ENCODE measurements at places on chromosomes 1 and 21.

DNA sequence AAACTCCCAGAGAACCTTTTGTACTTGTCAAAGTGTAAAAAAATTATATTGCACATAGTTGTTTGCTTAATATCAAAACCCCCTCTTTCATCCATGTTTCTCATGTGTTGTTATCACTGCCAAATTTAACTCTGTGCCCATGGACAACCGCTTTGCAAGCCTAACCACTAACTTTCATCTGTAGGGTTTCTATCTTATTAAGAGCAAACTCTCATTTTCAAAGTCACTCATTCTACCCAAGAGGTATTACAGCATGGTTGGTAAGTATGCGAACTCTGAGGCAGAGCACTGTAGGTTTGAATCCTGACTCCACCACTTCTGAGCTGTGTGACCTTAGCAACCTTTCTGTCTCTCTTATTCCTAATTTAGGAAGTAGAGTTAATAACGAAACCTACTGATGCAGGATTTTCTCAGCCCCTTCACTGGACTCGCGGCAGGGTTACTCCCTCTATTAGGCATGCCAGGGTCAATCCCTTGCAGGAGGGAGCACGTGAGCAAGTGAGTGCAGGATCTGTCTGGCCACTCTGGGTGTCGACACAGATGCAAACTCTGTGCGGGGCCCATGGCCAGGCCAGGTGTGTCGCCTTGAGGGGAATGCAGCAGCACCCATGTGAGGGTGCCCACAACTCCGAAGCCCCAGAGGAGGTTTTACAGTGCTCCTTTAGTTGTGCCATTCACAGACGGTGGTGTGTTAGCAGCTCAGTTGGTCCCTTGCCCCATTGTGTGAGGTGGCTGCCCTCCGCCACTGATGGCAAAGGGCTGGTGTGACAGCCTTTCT is 361.5 kb upstream of the ADGRL2 start:
- DNase-seq: no peak

GRCh38 chr1:178126741-178127185 is 32.9 kb downstream of the RASAL2 start:
- DNase-seq: peak; percentile 91

- DNase-seq: peak; percentile 88
Observed at GRCh38 chr1:41639332-41639936, 155.0 kb upstream of the EDN2 start.

GRCh38 chr21:16587141-16587581 is 857.4 kb downstream of the USP25 start:
- DNase-seq: peak; percentile 59

DNA sequence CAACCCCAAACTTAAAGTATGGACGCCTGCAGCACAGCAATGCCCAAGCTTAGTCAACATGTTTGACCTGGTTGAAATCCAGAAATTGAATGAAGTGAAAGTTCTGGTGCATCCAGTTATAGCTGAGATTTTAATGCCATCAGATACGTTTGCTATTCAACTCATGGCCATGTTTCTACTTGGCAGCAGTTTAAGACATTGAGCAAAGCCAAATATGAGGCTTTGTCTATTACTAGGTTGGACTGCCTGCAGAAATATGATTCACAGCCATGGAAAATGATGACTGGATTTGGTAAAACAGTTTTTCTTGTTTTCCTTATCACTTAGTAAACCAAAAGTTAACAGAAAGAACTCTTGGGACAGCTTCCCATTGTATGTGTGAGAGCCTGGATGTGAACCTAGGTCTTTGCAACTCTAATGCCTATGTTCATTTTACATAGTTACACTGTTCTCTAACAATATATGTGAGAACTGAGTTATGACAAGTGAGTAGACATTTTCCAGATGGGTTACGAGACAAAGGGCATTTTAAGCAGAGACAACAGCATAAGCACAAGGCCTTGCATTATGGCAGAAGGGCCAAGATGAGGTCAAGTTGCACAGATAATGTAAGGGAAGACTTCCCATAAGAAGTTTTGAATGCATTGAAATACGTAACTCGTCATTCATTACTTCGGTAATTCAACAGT is 32.4 kb upstream of the MYSM1 start:
- DNase-seq: no peak

GRCh38 chr1:74324684-74325448 is 89.7 kb downstream of the TNNI3K start:
- DNase-seq: no peak

DNA sequence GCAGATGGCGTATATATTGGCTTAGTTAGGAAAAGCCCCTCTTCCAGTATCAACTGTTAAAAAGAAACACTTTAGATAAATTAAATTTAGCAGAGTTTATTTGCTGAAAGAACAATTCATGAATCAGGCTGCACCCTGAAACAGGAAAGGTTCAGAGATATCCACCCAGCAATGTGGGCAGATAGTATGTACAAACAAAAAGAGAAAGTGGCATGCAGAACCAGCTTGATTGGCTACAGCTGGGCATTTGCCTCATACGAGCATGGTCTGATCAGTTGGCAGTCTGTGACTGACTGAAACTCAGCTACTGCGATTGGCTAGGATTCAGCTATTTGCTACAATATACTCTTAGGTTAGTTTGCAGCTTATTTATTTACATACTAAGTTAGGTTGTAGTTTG is 98.2 kb downstream of the ZC3H11B start:
- DNase-seq: no peak

- peak; percentile 80 for DNase-seq
Observed at GRCh38 chr21:35559829-35560225, 500.5 kb downstream of the SETD4 start.

DNA sequence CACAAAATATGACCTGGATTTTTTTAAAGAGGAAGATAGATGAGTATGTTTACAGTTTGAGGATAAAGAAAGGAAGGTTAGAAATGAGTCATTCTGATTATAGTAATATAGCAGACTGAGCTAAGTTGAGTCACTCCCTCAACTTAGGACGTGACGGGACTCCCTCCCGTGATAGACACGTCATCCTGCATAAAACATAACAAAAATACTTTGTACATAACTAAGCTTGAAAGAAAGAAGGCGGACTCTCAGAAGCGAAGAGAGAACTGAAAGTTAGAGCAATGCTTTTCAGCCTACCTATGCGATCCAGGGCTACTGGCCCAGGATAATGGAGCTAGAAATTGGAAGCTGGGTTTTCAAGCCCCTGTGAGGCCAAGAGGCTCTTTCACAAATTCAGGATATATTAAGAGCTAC is 53.0 kb upstream of the DESI2 start:
- peak; percentile 94 for DNase-seq

DNA sequence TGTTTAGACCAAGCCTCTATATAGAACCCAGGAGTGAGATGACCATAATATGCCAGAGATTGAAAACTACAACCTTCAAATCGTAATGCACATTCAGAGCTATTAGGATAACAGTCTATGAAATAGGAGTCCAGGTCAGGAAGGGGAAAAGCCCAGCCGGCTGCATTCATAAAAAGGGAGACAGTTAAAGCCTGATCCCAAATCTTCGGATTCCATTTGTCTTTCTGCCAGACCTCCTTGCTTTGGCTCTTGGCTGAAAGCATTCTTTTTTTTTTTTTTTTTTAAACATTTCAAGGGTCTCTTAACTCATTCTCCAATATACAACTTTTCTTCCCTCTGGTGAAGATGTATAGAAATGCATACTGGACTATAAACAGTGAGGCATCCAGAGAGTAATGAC is 81.1 kb downstream of the NTPCR start:
- DNase-seq: no peak

DNA sequence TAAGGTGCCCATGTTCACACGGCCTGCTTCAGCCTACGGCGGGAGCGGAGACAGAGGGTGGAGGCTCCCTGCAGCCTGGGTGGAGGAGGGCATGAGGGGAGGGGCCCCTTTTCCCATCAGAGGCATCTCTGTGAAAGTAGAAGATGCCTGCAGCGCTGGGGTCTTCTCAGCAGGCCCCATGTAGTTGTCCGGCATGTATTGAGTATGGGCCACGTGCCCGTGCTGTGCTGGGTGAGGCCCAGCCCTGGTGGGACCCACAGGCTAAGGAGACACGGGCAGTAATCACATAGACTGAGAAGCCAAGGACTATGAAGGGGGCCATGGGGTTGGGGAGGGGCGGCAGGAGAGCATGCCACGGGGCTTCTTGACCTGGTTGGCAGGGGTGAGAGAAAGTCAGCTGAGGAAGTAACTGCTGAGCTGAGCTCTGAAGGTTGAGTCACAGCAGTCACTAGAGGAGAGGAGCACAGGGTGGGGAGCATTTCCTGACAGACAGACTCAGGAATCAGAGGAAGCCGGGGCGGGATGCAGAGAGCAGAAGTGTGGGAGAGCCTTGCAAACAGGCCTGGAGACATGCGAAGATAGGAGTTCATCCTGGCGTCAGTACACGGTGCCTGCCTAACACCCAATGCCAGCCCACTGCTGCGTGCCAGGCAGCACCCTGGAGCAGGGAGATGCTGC is 21.6 kb downstream of the PSEN2 start:
- peak; percentile 35 for DNase-seq

- no peak for DNase-seq
Observed at GRCh38 chr1:44636688-44637598, 37.3 kb downstream of the TMEM53 start.

DNA sequence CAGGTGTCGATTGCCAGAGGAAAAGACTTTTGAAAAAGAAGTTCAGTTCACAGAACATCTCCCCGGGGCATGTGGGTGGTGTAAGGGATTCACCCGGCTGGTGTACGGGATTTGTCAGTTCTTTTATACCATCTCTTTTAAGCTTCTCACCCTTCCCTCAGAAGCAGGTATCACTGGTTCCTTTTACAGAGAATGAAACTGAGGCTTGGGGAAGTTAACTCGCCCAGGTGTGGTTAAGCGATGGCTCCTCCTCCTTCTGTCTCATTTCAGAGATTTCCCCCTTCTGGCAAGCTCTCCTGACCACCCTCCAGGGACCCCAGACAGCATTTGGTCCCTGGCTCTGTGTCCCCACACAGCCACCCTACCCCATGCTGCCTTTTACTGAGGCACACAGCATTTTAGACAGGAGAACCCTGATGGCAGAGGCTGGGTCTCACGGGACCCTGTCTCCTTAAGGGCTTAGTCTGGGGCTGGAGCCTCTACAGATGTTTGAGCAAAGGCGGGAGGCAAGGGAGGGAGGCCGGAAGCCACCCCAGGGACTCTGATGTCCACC is 2.8 kb upstream of the ECE1 start:
- DNase-seq: no peak

DNA sequence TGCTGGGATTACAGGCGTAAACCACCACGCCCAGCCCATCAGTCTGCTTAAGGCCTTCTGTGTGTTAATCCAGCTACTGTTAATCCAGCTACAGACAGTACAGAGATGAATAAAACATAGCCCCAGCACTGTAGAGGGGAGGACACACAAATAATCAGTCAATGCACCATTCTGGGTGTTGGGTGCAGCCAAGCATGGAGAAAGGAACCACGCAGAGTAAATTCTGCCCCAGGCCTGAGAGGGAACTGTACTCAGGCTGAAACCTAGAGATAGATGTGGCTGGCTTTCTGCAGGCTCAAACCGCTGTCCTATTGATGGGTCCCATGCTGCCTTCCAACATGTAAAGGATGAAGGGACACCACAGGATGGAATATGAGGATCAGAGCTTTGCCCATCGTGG is 136.8 kb upstream of the IGSF21 start:
- no peak for DNase-seq

- no peak for DNase-seq
Observed at GRCh38 chr21:35457097-35457804, 408.1 kb upstream of the RUNX1 start.

- no peak for DNase-seq
Observed at GRCh38 chr21:30769724-30770431, 14.7 kb upstream of the KRTAP21-1 start.

DNA sequence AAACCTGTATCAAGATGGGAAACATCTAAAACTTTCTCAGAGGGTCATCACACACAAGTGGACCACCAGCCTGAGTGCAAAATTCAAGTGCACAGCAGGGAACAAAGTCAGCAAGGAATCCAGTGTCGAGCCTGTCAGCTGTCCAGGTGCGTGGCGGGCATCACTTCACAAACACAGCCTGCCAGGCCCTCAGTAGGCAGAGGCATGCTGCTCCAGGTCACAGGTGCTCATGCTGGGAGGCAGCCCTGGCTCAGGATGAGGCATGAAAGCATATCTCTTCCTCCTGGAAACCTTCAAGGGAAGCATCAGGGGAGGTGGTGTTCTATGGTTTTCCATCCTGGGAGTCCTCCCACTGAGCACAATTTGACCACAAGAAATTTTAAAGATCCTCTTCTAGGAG is 6.3 kb downstream of the CD2 start:
- DNase-seq: no peak

- peak; percentile 77 for DNase-seq
Observed at GRCh38 chr1:173161510-173162221, 45.5 kb downstream of the TNFSF4 start.

GRCh38 chr1:71587961-71588360 is 507.1 kb upstream of the ZRANB2 start:
- DNase-seq: peak; percentile 31

- no peak for DNase-seq
Observed at GRCh38 chr1:226634611-226635246, 86.2 kb downstream of the STUM start.

DNA sequence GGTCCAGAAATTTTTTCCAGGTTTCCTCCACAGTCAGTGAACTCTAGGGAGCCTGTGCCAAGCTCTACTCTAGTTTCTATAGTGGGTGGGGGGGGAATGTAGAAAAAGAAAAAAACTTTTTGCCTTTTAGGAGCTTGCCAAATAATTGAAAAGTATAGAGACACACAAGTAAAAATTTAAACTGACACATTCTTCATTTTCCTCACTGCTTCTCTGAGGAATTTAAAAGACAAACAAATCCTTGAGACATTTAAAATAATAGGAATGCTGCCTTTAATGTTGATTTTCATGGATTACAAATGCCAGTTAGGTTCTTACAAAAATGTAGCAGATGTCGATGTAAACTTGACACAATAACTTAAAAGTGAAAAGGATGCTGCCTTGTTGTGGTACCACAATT is 241.9 kb downstream of the DNM3 start:
- DNase-seq: no peak

DNA sequence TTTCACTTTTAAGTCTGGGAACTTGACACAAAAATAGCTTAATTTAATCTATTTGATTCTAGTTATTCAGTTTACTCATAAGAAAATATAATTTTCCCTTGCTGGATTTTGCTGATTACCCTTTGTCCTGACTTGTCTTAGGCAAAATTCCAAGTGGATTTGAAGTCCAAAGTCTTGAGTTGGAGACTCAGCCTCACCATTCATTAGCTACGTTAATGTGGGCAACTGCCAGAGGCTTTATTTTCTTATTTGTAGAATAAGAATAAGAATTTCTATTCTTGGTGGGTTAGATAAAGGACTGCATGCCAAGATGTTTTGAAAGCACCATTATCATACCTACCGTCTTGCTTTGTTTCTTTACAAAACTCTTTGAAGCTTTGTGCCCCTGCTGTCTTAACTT is 22.8 kb upstream of the PAPPA2 start:
- no peak for DNase-seq

GRCh38 chr1:38964140-38964548 is 22.5 kb upstream of the RHBDL2 start:
- no peak for DNase-seq

DNA sequence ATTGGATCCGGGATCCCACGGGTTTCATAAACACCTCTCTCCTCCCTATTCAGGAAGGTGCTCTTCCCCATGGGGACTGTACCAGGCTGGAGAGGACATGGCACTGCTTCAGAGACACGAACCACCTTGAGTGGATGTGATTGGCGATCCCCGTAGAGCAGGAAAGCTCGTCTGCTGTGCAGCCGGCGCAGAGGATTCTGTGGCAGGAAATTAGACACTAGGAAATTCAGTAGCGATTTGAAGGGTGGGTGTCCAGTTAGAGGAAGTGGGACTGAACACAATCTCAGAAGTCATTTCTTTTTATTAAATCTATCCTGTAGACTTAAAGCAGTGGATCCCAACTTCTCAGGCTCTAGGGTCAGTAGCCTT is 767 bp downstream of the PDIK1L start:
- no peak for DNase-seq

GRCh38 chr1:67787746-67788145 is 45.5 kb downstream of the GNG12 start:
- no peak for DNase-seq
